ENCODE measurements at places on chromosomes 2 and 18.

- DNase-seq: no peak
Measured at GRCh38 chr2:25043241-25043867, 1.5 kb downstream of the EFR3B start.

DNA sequence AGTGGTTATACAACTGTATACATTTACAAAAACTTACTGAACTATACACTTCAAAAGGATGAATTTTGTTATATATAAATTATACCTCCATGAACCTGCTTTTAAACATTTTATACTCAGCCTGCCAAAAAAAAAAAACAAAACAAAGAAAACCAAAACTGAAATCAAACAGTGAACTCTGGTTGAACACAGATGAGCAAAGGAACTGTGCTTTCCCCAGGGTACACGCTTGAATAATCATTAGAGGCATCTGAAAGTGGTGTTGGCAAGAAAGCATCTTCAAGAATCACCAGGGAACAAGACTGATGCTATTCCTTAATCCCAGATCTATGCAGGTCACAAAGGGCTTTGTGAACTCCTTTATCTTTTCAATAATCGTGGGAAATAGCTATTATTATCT lies 77.0 kb upstream of the LYPD1 start:
- no peak for DNase-seq

DNA sequence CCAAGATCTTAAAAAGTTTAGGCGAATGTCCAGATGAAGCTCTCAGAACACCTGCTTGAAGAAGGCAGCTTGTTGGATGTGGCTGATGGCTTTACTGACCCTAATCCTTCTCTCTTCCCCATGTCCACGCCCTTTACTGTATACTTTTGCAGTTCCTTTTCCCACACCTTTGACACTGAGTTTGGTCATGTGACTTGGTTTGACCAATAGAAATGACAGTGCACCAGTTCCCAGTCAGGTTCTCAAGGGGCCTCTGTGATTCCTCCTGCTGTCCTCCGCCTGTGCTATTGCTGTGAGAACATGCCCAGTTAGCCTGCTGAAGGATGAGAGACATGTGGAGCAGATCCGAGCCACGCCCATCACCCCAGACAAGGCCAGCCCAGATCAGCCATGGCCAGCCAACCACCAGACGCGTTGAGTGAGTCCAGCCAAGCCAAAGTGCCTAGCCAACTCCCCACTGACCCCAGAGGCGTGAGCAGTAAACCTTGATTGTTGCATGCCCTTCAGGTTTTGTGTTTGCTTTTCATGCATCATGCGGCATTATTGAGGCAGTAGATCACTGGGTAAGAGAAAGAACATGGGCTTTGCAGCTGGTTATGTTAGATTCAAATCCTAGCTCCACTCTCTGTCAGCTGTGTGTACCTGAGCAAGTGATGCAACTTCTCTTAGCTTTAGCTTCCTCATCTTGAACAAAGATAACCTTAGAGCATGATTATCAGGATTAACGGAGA lies 258.0 kb upstream of the SIX2 start:
- no peak for DNase-seq

DNA sequence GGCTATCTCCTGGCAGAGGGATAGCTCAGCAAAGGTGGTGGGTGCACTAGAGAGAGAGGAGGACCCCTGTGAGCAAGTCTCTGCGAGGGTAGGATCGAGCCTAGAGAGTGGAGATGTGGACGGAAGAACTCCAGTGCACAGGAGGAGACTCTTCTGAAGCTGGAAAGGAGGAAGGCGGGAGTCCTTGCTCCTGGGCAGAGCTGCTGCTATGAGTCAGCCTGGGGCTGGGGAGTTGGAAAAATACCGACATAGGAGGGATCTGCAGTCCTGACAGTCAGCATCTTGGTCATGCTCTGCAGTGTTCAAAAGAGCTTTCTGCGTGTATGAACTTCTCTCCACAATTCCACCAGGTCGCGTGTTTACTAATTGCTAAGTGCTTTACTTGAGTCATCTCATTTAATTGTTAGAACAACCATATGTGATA lies 233.8 kb downstream of the LDLRAD4 start:
- DNase-seq: no peak

DNA sequence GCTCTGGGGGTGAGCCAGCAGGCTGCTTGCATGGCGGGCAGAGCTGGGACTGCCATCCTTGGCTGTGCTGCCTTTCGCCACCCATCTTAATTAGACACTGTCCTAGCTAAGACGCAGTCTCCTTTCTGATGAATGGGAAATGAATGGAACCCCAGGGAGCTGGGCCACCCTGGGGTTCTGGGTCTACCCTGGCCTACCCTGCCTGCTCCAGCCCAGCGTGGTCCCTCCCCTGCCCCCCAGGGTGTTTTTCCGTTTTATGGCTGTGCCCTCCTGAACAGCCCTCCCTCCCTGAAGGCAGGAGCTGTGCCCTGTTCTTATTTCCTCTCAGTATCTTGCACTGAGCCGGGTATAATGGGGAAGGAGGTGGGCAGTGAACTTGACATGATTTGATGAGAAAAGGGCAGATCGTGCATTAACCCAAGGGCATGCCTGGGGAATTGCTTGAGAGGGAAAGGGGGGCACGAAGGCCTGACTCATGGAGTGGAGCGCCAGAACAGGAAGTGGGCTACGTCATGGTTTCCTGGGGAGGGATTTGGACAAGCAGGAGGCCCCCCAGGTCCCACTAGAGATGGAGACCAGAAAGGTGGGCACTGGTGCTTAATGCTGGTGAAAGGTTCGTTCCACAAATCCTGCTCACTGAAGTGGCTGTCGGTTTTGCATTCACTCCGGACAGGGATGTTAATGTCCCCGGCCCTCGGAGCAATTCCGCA lies 165.0 kb downstream of the KLHL29 start:
- DNase-seq: no peak

DNA sequence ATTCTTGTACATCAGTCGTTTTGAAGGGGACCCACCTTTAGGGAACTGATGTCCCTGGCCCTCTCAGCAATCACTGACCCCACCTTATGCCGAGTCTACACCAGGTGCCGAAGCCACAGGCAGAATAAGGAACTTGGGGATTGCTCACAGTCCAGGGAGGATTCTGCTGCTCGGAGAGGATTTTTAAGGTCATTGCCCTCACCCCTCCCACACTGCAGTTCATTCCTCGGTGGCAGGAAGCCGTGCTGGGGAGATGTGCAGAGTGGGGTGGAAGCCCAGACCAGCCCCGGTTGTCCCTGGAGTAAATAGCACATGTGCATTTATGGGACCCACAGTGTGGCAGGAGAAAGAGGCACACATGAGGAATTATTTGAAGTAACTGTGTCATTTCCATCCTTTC lies 50.4 kb downstream of the PLB1 start:
- DNase-seq: no peak

- DNase-seq: no peak
Measured at GRCh38 chr2:98551316-98551715, 57.0 kb downstream of the COA5 start.

DNA sequence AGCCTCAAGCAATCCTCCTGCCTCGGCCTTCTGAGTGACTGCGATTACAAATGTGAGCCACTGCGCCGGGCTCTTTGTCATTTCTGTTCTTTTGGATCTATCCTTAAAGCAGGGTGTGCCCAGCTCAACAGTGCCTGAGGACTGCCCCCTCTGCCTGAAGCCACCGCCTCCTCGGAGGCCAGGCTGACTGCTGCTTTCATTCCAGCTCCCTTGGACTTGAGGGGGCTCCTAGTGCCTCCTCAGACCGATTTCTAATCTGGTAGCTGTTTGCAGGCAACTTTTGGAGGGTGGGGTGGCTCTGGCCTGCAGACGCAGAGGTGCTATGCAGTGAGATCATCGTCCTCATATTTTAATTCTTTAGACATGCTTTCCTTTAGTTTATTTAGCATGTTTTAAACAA lies 35.9 kb upstream of the KLF11 start:
- DNase-seq: no peak

GRCh38 chr2:221480163-221480562 lies 91.9 kb downstream of the EPHA4 start:
- DNase-seq: no peak

- no peak for DNase-seq
Measured at GRCh38 chr2:36389091-36389564, 33.5 kb downstream of the CRIM1 start.
